ENCODE measurements at places on chromosomes 11 and 22.

DNA sequence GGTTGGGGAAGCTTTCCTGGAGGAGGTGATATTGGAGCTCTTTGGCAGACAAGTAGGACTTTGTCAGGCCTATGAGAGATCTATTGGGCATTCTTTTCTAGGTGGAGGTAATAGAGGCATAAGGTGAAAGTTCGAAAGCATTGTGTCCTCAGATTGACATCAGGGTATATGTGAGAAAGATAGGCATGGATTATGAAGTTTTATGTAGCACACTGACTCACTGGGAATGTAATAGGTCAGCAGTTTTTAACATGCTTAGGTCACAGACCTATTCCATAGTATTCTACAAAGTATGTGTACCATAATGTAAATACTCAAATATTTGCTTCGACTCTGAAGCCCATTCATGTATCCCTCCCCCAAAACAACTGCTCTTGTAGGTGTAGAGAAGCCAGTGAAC lies 11.8 kb downstream of the HIKESHI start:
- no peak for DNase-seq

DNA sequence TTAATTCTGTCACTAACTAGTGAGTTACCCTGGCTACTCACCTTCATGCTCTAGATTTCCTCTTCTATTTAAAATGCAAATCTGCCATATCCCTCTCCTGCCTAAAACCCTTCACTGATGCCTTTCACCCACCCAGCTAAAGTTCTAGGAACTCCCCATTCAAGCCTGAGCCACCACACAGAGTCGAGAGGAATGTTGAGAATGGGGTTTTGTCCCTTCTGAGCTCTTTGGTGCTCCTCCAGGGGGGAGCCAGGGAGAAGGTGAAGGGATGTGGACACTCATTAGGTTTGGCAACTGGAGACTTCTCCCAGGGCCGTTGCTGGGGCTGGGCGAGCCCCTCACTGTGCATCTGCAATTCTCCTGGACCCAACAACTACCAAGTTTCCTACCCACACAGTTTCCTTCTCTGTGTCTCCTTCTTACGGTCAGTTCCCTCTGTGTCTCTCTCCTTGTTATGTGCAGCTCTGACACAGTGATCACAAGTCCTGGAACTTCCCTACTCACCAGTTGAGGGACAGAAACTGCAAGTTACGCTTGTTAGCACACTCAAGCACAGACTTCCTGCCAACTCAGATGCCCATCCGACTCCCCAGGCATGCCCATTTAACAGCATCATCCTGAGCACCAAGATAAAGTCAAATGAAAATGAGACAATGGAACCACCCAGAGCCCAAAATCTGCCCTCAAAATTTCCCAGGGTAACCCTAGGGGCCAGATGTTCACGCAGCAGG lies 6.5 kb upstream of the IL10RA start:
- no peak for DNase-seq

DNA sequence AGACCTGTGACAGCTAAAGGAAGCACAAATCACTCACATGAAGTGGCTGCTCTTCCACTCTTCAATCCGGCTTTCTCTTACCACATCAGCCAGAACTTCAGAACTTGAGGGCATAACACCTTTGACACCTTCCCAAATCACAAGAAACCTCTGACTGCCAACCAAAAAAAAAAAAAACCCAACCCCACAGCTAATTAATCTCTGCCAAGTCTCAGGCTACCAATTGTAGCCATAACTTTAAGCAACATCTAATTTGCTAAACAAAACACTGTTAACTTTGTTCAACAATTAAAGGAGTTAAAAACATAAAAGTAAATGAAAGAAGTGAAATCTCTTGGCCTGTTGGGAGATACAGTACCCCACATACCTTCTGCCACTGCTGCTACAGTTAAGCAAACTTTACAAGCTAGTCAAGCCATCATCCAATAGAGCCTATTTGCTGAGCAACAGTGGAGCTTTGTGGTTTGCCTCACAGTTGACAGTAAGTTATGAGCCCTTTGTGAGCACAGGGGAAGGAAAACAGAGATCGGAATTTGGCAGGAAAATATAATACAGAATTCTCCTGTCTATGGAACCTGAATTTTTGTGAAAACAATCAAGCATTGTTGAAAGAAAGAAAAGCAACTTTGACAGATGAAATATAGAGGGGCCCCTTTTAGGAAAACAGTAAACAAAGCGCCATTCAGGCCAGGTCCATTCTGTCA lies at the start of gene SOX6:
Gene SOX6 (minus strand): TSS at position 490 of the 704 bp plus-strand sequence. CDS start 15,298 bp downstream, outside the sequence.
- DNase-seq, result no peak

DNA sequence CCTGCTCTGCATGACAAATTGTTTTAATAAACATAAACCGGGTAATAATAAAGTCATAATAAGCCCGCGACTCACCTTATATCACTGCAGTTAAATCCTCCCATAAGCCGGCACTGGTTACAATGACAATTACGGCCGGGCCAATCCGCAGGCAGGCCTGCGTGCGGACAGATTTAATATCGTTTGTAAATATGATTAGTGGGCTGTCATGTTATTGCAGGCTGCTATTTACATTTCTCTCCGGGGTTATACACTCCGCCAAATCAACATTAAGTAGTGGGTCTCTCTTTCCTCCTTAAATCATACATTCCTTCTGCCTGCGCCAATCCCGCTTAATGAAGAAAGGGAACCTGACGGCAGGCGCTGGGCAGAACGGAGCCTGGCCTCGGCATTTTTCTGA lies 51.8 kb upstream of the LMO1 start:
- DNase-seq, result no peak
